ENCODE measurements at places on chromosomes 1 and 21.
A peak's percentile ranks its signal among the peaks of the same experiment; 100 is the strongest.

GRCh38 chr1:83512373-83513193 is 486.3 kb downstream of the TTLL7 start:
- DNase-seq = no peak

- DNase-seq = no peak
Measured at GRCh38 chr1:50109647-50110075, 941 bp downstream of the ELAVL4 start.

- DNase-seq = no peak
Measured at GRCh38 chr1:153362187-153362775, 4.6 kb downstream of the S100A9 start.

DNA sequence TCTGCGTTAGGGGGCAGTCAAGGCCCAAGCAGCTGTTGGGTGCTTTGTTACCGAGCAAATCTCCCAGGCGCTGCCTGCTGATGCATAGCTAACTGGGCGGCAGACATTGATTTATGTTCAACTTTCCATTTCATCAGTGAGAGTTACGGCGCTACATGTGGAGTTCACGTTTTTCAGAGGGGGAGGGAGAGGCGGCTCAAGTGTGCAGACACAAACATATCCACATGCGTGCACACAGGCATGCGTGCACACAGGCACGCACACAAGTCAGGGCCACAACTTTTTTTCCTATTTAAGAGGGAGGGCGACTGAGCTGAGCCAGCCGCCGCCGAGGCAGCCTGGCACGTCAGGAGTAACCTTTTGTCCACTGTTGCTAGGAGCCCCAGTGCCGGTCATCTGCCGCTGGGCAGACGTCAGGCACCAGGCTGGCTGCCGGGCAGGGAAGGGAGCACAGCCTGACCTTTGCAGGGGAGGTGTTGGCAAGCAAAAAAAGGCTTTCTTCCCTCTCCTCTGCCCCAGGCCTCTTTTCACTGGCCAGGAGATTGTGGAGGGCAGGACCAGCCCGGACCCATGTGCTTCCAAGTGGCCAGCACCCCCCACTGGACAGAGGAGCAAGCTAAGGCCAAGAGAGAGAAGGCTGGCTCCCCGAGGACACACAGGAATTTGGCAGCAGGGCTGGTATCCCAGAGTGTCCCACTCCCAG is 73.3 kb downstream of the MRPL37 start:
- peak; percentile 68 for DNase-seq

DNA sequence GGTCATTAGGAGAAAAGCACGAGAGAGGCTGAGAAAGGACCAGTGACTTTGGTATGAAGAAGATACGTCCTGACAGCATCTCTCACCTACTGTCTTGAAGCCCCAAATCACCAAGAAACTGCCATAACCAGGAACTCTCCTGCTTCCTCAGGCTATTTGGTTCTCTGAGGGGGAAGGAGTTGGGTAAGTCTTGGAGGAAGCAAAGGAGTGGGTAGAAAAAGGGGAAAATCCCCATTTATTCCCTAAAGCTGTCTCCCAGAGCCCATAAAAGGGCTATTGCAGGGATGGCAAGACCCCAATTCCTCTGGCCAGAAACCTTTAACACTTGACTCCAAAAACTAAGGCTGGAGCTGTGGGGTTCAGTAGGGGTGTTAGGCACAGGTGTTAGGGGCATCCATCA is 2.1 kb upstream of the PBXIP1 start:
- no peak for DNase-seq

DNA sequence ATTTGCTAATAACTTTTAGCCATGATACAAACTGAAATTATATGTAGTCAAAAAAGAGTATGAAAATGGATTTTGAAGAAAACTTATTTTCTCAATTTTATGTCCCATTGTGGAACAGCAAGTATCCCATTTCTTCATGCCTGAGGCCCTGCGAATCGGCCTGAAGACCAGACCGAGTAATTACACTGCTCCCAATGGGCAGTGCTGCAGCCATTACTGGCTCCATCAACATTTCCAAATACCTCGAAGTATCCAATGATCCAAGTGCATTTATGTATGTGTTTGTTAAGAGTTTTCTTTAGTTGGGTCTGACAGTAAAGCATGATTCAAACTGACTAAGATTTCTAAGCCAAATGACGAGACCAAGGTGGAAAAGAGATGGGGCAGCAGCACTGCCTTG is 44.4 kb downstream of the HSF2BP start:
- no peak for DNase-seq

DNA sequence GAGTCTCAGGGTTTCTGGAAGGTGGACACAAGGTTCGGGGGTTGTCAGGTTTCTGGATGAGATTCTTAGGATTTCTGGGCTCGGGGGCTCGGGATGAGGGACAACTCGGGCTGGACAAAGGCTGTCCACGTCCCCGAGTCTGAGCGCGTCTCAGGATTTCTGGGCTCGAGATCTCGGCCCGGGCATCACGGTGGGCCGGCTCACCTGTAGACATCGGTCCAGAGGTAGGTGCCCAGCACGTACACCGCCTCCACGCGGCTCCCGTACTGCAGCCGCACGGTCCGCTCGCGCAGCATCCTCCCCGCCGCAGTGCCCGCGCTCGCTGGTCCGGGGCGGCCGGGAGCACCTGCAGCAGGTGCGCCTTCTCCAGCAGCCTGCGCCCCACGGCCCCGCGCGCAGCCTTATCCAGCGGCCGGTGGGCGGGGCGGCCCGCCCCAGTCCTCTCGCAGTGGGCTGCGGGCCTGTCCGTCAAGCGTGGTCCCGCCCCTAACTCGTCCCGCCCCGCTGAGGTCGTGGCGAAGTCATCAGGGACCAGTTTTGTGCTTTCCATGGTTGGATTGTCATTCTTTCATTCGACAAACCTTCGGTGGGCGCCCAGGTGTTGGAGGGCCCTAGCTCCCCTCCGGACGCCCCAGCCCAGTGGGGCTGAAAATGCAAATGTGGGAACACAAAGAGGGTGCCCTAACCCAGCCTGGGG is at the start of gene PADI2:
TSS of gene PADI2 (minus strand) at position 376 of the 697 bp plus-strand sequence. CDS start at position 296, 80 bp downstream.
- DNase-seq = no peak

GRCh38 chr1:63534406-63534805 is 11.1 kb downstream of the EFCAB7 start:
- DNase-seq = no peak

GRCh38 chr1:245412306-245412705 is 257.5 kb downstream of the KIF26B start:
- DNase-seq = no peak

DNA sequence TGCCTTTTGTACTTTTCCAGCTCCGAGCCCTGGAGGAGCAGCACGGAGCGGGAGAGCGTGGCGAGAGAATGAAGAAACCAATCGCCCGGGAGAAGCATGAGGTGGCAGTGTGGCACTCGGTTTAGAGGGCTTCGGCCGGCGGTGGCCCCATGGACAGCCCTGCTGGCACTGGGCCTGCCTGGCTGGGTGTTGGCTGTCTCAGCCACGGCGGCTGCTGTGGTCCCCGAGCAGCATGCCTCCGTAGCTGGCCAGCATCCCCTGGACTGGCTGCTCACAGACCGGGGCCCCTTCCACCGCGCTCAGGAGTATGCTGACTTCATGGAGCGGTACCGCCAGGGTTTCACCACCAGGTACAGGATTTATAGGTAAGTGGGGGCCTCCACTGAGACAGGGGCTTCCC is 59.0 kb downstream of the BRINP2 start:
- no peak for DNase-seq

GRCh38 chr1:232585486-232585885 is 44.4 kb downstream of the SIPA1L2 start:
- DNase-seq = no peak

- DNase-seq = no peak
Measured at GRCh38 chr1:214050513-214051401, 63.0 kb downstream of the PROX1 start.

GRCh38 chr1:157988002-157988401 is 5.4 kb upstream of the KIRREL1 start:
- DNase-seq = no peak

GRCh38 chr1:183926983-183927382 is 110.5 kb downstream of the COLGALT2 start:
- no peak for DNase-seq

- no peak for DNase-seq
Measured at GRCh38 chr1:31458287-31458896, 45.4 kb downstream of the SERINC2 start.

DNA sequence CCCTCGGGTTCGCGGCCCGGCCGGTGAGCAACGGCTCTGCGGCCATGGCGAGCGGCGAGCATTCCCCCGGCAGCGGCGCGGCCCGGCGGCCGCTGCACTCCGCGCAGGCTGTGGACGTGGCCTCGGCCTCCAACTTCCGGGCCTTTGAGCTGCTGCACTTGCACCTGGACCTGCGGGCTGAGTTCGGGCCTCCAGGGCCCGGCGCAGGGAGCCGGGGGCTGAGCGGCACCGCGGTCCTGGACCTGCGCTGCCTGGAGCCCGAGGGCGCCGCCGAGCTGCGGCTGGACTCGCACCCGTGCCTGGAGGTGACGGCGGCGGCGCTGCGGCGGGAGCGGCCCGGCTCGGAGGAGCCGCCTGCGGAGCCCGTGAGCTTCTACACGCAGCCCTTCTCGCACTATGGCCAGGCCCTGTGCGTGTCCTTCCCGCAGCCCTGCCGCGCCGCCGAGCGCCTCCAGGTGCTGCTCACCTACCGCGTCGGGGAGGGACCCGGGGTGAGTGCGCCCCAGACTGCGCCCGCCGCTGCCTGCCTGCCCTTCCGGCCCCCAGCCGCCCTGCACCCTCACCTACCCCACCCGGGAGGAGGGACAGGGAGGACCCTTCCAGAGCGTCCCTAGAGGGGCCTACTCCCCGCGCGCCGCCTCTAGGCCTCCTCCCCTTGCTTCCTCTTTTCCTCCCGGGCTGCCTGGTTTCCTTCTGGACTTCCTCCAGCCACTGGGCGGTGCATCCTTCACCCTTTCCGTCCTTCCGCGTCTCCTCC is at the start of gene RNPEP:
TSS of gene RNPEP (plus strand) at position 26 of the 757 bp plus-strand sequence. CDS start at position 45, 19 bp downstream.
- peak; percentile 73 for DNase-seq

DNA sequence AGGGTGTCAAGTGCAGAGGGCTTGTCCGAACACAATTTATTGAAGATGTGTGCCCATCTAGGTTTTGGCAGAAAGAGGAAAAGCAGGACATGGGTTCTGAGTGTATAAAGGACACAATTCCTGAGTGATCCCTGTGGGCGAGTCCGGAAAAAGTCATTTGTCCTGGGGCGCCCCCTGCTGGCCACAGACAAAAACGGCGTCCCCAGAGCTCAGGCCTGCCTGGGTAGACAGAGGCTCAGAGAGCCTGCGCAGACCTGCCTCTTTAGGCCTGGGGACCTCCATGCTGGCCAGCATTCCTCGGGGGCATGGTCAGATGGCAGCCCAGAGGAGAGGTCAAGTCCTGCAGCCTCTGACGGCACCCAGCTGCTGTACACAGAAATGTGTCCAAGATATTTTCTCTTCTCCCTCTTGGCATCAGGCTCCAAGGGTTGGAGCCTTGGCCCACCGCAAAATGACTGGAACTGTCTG is 65.5 kb upstream of the LRP8 start:
- DNase-seq = peak; percentile 51

DNA sequence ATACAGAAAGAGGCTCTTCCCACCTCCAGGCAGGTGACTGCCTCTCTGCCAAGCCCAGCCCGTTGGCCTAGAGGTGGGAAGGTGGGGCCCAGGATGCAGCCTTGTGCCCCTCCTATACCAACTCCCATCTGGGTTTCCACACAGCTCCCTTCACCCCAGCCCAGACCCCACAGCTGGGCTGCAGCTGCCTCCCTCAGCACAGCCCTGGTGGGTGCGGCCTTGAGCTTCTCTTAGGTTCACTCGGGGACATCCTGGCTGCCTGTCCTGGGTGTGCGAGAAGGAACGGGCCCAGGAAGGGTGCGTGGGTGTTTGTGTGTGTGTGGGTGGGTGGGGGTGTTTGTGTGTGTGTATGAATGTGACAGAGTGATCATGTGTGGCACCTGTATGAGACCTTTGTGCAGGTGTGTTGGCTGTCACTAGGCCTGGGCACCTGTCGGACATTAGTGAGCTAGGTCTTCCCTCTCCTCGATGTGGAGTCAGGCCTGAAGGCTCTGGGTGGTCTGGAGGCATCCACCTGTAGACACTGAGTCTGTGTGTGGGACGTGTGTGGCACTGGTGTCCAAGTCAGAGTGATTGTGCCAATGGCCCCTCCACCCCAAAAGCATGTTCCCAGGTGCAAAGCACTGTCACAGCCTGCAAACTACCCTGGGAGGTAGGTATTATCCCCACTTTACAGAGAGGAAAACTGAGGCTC is 30.7 kb downstream of the FOXO6 start:
- DNase-seq = no peak

DNA sequence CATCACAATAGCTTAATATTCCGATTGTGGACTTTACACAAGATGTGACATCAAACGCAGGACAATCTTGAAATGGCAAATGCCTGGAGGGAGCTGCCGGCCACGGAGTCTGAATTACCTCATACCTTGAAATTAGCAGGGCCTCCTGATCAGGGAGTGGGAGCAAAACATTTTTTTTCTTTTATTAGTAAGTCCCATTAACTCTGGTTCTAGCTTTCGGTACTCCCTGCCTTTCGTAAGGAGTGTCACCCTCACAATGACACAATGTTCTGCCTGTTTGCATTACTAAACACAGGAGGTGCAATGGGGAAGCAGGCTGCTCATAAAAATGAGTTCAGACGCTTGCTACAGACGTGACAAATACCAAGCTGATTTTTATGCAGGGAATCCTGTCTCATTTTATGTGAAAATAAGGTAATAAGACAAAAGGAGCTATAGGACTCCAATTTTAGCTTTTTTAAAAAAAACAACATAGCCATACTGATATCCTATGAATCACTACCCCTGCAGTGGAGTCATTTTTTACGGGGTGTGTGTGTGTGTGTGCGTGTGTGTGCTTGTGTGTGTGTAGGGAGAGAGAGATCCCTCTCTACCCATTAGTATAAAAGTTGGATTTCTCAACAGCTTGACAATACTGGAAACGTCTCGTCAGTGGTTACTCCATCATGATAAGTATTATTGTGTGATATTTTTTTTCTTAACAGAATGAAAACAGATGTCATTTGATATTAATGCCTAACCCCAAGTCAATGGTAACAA is 205.1 kb upstream of the RUNX1 start:
- DNase-seq = peak; percentile 87

DNA sequence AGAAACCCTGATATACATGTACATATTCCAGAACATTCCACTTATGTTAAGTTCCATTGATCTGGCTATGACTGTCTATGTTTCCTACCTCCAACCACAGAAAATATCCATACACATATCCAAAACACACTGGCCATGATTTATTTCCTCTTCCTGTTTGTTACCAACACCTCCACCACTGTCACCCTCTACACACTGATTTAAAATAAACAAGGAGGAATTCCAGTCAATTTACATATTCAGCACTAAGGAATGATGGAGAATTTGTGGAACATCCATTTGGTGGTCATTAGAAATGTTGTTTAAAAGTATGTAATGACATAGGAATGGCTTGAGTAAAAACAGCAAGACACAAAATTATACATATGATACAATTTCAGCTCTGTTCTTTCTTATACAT is 5.5 kb upstream of the STX6 start:
- no peak for DNase-seq

- peak; percentile 9 for DNase-seq
Measured at GRCh38 chr1:81867235-81867634, 66.5 kb downstream of the ADGRL2 start.

- no peak for DNase-seq
Measured at GRCh38 chr1:1088801-1089680, 14.9 kb upstream of the RNF223 start.

DNA sequence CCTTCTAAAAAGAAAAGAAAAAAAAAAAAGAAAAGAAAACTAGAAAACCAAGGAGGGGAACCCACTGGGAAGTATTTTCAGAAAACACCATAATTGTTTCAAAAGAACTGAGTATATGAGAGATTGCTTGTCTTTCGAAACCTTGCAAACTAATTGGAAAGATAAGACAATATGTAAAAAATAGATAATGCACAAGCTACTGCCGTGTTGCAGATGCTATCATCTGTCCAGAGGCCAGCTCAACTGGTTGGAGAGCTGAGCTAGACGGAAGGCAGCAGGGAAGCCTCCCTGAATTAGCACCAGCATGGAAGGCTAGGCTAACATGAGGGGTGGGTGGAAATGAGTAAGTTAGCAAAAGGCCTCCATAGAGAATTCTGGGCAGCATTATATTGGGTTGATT is 16.2 kb upstream of the CACHD1 start:
- DNase-seq = no peak

Measured in stromal cell of bone marrow (primary cell).